Activated T-cell treated with anti-CD3 and anti-CD28 coated beads for 4 hours (primary cell): ENCODE measurements at places on chromosomes 13 and 19.

DNA sequence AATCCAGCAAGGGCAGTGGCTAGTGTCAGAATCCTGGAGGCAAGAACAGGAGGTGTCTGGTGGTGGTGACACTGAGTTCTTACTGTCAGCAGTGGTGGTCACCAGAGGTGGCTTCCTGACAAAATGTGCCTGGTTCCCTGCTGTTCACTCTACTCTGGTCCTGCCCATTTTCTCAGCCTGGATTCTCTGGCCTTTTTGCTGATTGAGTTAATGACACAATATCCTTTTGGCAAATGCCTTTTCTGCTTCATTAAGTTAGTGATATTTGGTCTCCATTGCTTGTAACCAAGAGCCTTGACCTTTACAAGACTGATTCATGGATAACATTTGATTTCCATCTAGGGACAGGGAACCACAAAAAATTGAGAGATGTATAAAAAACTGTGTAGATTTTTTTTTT, 51.1 kb downstream of the RFC3 start:
- DNase-seq, result no peak

- no peak for DNase-seq
Measured at GRCh38 chr13:97256343-97256783, 34.2 kb downstream of the MBNL2 start.

DNA sequence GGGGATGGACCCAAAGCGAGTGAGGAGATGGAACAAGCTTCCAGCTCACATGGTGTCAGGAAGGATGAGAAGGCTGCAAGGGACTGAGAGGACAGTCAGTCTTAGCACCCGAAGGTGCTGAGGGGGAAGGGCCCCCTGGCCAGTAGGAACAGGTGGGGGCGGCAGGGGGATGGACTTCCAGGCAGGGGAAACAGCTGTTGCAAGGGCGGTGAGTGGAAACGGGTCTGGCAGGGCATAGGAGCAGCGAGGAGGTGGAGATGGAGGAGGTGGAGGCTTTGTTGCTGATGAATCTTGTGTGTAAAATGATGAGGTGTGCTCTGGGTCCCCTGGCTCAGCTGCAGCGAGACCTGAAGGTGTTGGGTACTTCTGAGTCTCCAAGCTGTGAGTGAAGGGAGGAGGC, 1.2 kb downstream of the MAP1S start:
- no peak for DNase-seq

DNA sequence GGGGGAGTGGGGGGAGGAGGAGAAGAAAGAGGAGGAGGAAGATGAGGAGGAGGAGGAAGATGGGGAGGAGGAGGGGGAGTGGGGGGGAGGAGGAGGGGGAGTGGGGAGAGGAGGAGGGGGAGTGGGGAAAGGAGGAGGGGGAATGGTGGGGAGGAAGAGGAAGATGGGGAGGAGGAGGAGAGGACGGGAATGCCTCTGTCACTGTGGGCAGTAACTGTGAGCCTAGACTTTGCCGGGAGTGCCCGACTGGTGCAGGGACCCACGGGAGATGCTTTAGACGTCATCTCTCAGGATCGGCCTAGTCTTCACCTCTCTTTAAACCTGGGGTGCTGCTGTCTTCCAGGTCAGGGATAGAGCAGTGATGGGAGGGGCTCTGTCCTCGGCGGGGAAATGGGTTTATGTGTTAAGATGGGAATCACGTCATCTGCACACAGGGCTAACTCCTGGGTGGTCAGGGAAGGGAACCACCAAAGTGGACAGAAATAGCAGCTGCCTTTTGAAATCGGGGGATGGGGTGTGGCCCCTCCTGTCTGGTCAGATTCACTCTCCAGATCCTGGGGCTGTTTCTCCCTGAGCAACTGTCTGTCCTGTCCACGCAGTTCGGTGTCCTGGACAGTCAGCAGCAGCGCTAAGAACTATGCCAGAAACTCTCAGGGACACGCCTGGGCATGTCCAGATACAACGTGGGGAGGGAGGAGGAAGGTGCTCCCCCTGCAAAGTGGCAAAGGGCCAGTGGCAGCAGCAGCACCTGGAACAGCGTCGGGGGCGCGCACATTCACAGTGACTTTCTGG, 26.9 kb downstream of the GAS6 start:
- DNase-seq, result no peak

- no peak for DNase-seq
Measured at GRCh38 chr13:28622286-28622685, 36.6 kb upstream of the POMP start.

DNA sequence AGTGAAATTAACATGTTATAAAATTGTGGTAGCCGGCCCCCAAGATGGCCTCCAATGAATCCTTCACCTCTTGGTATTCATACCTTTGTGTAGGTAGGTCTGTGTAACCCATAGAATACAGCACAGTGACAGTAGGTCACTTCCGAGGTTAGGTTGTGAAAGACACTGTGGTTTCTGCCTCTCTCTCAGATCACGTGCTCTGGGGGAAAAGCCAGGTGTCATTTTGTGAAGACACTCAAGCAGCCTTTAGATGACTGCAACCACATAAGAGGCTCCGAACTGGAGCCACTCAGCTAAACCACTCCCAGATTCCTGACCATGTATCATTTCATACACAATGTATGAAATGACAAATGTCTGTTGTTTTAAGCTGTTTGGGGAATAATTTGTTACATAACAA, 9.8 kb upstream of the USPL1 start:
- peak; percentile 44 for DNase-seq

GRCh38 chr13:99741960-99742359, 229.6 kb downstream of the ZIC5 start:
- DNase-seq, result no peak

DNA sequence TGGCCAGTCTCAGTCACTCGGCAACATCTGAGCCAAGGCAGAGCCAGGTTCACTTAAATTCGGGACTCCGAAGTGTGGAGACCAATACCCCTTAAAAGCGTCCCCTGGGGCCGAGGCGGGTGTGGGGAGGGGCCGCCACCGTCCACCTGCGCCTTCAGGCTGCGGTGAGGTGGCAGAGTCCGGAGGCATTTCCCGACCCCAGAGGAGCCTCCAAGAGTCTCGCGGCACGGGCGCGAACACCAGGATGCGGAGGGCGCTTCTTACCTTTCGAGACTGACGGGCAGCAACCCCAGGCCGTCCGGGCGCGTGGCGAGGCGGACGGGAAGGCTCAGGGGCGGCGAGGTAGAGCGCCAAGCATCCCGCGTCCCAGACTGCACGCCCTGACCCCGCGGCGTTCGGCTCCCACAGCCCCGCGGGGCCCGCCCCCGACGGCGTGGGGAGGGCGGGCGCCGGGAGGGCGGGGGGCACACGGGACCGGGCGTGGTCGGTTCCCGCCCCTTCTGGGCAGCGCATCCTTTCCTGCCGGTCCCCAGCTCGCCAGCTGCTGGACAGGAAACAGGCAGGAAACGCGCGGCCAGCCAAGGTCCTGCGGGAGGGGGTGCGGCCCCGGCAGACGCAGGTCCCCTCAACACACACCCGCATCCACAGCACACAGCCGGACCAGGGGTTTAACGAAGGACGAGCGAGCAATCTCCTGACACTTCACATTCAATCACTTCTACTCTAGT, at the start of gene THSD1:
TSS of gene THSD1 (minus strand) at position 406 of the 728 bp plus-strand sequence. CDS start 3,572 bp downstream, outside the sequence.
- DNase-seq, result no peak

DNA sequence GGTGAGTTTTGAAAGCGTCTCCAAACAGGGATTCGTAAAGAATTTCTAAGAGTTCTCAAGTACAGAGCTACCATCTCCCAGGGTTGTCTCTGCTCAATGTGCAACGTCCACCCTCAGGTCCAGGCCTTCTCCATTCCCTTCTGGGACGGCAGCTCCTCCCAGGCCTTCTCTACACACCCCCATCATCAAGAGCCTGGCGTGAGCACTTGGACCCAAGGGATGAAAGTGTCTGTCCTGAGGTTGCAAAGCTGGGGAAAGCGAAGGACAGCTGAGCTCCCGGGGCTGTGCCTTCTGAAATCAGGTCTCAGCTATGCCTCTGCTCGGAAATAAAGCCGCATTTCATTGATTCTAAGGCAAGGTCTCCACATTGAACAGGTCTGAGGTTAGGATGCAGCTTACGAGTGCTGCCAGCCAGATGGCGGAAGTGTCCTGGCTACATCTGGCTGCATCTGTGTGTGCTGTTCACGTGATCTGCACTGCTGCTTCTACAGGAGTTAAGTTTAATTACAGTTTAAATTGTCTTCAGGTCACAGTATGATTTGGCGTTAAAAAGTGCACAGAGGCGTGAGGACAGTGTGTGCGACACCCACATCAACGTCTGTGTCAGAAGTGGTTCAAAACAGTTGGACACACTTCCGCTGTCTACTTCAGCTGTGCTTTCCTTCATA, 27.0 kb upstream of the MIER2 start:
- no peak for DNase-seq

- no peak for DNase-seq
Measured at GRCh38 chr13:42364613-42365000, 92.7 kb downstream of the AKAP11 start.

- DNase-seq, result peak; percentile 19
Measured at GRCh38 chr19:41792513-41793413, 3.6 kb upstream of the CEACAM3 start.

GRCh38 chr19:2841855-2842574, 740 bp downstream of the ZNF555 start:
- DNase-seq, result no peak

DNA sequence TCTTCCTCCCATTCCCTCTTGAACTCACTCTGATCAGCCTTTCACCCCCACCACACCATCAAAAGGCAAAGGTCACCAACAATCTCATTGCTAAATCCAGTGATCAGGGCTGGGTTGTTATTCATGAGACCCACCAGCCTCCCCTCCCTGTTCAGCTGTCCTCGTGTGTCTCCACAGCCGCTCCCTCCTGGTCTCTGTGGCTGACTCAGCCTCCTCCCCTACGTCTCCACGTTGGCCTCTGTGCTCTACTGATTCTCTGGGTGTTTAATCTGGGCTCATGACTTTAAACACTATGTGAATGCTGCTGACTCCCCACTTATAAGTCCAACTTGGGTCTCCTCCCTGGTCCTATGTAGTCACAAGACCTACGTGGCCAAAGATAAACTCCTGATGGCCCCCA, 38.9 kb downstream of the PARP4 start:
- no peak for DNase-seq

DNA sequence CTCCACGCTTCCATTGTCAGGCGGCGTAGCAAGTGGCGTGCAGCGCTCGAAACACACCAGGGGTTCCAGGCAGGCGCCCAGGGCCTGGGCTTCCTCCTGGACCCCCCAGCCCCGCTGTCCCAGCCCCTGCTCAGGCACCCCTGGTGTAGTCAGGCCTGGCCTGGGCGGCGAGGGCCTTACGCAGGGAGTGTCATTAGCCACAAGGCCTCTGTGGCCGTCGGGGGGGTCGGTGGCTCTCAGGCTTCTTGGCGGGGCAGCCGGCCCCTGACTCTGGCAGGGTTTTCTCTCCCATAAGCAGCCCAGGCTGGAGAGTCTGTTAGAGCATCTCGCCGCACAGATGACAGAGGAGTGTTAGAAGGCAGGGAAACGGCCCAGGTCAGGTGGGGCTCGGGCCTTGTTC, 116.7 kb downstream of the KDM4B start:
- no peak for DNase-seq

DNA sequence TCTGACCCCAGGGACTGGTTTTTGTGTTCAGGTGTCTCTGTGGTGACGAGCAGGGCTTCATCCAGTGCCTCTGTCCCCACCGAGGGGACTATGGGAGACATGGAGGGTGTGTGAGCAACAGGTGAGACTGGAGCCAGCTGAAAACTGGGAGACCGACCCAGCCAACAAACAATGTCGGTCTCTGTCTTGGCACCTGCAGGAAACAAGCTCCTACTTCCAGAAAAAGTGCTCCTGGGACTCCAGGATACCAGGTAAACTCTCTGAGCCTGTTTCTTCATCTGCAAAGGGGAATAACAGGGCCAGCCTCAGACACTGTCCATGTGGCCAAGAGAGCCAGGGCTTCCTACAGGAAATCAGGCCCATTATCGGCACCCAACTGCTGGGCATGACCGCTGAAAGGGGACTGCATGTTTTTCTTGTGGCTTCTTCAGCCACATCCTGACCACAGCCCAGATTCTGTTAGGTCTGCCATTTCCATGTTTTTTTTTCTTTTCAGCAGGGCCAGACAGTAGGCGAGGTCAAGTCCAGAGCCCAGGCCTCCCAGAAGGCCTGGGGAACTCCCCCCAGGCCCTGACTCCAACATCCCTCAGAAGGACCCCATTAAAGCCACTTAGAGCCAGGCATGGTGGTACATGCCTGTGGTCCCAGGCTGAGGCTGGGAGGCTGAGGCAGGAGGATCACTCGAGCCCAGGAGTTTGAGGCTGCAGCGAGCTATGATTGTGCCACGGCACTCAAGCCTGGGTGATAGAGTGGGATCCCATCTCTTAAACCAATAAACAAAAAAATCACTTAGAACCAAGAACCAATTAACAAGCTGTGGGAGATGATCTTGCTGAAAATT, 836 bp upstream of the BST2 start:
- no peak for DNase-seq

DNA sequence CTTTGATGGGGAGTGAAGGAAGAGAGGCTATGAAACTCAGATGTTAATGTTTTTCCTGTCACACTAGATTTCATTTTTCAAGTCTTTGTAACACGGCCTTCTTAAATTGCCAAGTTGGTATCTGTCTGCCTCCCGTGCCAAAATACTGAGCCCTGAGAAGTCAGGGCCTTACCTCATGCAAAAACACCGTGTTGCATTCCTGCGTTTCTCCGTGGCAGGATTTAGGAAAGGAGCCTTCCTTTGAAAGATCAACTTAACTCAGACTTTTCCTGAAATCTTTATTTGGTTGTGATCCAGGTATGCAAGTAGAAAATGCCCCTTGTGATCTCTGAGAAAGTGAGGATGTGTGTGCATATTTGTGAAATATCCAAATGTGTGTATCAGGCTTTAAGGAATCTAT, 1291.0 kb upstream of the SLC10A2 start:
- no peak for DNase-seq

GRCh38 chr19:23482829-23483228, 87.6 kb upstream of the ZNF91 start:
- DNase-seq, result no peak

GRCh38 chr19:5234412-5234811, 106.2 kb downstream of the PTPRS start:
- DNase-seq, result no peak

DNA sequence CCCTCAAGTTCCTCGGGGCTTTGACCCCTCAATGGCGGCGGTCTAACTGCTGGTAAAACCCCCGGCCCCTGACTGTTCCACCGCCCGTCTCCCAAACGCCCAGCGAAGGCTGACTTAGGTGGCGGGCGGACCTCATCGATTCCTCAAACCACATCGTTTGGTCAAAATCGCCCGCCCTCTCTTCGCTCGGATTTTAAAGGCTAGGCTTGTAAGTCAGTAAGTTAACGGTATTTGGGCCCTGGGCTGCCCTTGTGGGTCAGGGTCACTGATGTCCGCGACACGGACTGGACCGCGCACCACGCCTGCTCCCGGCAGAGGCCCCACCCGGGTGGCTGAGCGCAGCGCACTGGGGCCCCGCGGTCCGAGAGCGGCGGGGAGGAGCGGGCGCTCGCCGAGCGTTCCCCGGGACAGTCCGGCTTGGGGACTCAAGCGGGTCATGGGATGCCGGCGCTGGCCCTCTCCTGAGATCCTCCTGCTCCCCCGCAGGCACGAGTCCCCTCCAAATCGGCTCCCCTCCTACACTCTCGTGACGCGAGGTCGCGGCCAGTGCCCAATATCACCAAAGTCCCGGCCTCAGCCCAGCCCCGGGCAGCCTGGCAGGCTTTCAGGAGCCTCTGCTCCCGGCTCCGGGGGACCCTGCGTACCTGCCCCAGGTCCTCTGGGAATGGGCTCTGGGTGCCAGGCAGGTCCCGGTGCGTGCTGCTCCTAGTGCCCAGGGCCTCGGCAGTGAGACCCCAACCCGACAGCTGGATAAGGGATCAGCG, 1.0 kb downstream of the FLT1 start:
- no peak for DNase-seq
